ENCODE measurements at places on chromosomes 7 and 10. TPM values are rescaled to one million over a fixed set of nuclear protein-coding genes. Genes with fewer than 3 reads are reported as not detected.

Gene ATG9B
- 0.85 TPM for total RNA-seq

Gene IKZF1
- 3.1 TPM for total RNA-seq

Gene PTF1A
- not detected for total RNA-seq

Gene GLI3
- total RNA-seq, result 24.9 TPM

Gene MARCHF5
- 46.0 TPM for total RNA-seq

Gene SLC39A12
- total RNA-seq, result 0.10 TPM

Gene ENKUR
- not detected for total RNA-seq

Gene SEMA3A
- total RNA-seq, result 8.5 TPM

Gene TMEM248
- 97.7 TPM for total RNA-seq

Gene LAMB1
- total RNA-seq, result 453 TPM

Gene HACD1
- 17.9 TPM for total RNA-seq

Gene KCNH2
- 3.4 TPM for total RNA-seq

Gene BAMBI
- 13.3 TPM for total RNA-seq

Gene CYP2C19
- total RNA-seq, result not detected

Gene NKX1-2
- total RNA-seq, result 0.77 TPM

Gene DDX50
- total RNA-seq, result 35.2 TPM

Measured in endothelial cell (in vitro differentiated cells).